Nephron progenitor cell (in vitro differentiated cells): ENCODE measurements at places on chromosomes 1 and 21.

DNA sequence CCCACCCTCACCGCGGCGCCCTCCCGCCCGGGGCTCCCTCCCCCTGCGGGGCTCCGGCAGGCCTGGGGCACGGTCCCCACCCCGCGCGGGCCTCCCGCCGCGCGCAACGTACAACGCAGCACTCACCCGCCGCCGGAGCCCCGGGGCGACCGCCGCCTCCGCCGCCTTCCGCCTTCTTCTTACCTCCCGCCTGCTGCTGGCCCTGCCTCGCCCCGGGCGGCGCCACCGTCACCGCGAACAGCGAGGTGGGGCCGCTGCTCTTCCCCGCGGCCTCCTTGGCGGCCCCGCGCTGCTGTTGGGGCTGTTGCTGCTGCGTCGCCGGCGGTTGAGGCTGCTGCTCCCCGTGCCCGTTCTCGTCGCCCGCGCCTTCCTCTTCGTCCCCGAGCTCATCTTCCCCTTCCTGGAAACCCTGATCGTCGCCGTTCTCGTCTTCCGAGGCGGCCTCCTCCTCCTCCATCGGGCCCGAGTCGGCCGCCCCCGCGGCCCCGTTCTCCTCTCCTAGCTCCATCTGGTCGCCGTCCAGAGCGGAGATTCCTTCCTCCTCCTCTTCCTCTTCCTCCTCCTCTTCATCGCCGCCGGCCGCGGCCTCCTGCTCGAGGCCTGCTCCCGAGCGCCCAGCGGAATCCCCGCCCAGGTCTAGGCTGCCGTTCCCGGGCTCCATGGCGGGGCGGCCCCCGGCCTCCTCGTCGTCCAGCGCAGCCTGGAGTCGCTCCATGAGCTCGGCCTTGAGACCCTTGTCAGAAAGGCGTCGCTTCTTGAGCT is 671 bp downstream of the HNRNPU start:
- no peak for DNase-seq
- peak overlapping the region; percentile 94 for H3K4me3 ChIP-seq
- H3K4me1 ChIP-seq: peaks cover 64% of the 10 kb centered on the region
- peaks cover 39% of the 10 kb centered on the region for H3K36me3 ChIP-seq
- no peaks in the 10 kb centered on the region for H3K27me3 ChIP-seq
- peak overlapping the region; percentile 98 for H3K27ac ChIP-seq

DNA sequence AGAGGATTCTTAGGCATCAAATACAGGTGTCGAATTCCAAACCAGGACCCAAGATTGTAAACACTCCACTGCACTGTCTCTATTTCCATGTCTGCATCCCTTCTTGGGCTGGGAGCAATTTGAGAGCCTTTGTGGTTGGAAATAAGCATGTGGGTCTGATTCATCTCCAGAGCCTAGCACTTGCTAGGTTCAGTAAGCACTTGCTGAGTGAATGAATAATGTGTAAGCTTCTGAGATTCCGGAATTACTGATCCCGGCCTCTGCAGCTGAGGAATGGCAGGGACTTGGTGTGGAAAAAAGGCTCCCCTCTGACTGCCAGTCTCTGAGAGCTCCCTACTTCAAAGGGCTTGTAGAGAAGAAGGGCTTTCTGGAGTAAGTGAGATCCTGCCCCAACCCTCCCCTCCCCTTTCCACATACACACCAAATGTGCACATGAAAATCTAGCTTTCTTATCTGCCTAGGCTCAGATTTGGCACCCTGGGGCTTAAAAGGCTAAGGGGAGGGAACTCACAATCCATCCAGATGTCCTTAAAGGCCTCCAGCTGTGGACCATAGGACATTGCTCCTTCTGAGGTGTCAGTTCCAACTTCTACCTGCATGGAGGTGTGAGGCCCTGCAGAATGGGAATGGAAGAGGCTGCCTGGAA is 39.6 kb upstream of the TRABD2B start:
- peaks cover 70% of the 10 kb centered on the region for H3K4me1 ChIP-seq
- H3K36me3 ChIP-seq: no peaks in the 10 kb centered on the region
- H3K27ac ChIP-seq: no peak overlapping the region
- no peak overlapping the region for H3K4me3 ChIP-seq

DNA sequence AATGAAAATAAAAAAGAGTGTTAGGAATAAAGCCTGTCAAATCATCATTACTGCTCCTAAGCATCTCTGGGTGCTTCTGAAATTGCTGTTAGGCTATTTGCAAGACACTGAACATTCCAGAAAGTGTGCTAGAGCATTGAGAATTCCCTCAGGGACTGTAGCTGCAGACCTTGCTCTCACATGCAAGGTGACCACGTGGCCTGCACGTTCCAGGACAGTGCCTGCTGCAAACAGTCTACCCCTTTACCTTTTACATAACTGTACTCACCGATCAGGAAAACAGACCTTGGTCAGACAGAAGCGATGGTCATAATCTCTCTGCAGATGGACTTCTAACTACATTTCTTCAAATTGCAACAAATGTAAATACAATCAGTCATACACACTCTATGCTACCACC is 164.5 kb downstream of the PSMG1 start:
- peaks cover 38% of the 10 kb centered on the region for H3K4me1 ChIP-seq
- H3K27ac ChIP-seq: no peak overlapping the region
- H3K4me3 ChIP-seq: no peak overlapping the region
- DNase-seq: no peak
- peaks cover 4% of the 10 kb centered on the region for H3K27me3 ChIP-seq
- H3K36me3 ChIP-seq: no peaks in the 10 kb centered on the region

DNA sequence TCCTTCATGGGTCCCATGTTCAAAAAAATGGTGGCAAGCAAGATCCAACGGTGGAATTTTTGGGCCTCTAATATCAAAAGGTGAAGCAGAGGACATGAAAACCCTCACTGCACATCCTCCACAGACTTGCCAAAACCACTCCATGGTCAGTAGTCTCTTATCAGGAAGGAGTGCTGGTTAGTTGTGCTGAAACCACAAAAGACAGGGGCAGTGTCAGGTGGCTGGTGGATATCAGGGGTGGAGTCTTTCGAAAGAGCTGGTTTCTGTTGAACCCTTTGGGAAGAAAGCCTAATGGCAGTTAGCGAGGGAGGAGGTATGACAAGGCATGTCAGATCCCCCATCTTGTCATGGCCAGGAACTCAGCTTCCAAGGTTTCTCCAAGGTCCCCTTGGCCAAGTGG is 395.9 kb upstream of the CAMK1G start:
- H3K4me1 ChIP-seq: peaks cover 10% of the 10 kb centered on the region
- H3K27me3 ChIP-seq: no peaks in the 10 kb centered on the region
- DNase-seq: no peak

DNA sequence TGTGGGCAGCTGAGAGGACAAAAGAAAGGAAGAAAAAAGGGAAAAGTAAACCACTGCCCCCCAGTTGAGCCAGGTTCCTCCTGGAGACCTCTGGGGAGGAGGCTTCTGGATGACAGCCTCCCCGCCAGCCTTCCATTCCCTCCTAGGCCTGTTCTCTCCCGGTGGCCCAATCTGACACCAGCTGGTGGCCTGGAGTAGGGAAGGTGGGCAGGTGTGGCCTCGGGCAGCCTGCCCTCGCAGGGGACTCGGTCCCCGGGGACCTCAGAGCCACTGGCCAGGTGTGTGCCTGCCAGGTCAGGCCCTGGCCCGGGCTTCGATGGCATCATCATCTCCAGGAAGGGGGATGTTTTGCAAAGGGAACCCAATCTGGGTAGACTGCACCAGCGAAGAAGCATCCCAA is 159.0 kb downstream of the CASZ1 start:
- peaks cover 61% of the 10 kb centered on the region for H3K27me3 ChIP-seq
- H3K36me3 ChIP-seq: no peaks in the 10 kb centered on the region
- peak overlapping the region; percentile 49 for H3K4me3 ChIP-seq
- DNase-seq: no peak

GRCh38 chr1:36571106-36571505 is 88.4 kb upstream of the CSF3R start:
- H3K27ac ChIP-seq: no peak overlapping the region
- H3K4me3 ChIP-seq: no peak overlapping the region
- H3K36me3 ChIP-seq: no peaks in the 10 kb centered on the region

DNA sequence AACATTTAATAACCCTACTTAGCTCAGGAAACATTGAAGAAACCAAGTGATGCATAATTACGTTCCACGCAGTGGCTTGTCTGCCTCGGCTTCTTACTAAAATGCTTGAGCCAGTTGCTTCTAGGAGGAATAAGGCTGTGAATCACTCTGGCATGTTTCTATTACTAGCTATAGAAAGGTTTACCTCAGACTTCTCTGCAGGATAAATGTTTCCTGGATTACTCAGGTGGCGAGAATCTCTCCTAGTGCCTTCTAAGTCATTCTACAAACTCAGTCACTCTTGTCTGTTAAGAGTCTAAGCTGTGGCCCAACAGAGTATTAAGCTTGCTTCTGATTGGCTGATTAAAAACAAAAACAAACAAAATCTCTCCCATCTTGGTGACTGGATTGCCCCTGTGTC is 92.0 kb upstream of the RALGPS2 start:
- no peak overlapping the region for H3K4me3 ChIP-seq
- H3K27ac ChIP-seq: no peak overlapping the region
- H3K27me3 ChIP-seq: no peaks in the 10 kb centered on the region
- H3K4me1 ChIP-seq: peaks cover 35% of the 10 kb centered on the region

- H3K4me3 ChIP-seq: peak overlapping the region; percentile 91
- H3K27me3 ChIP-seq: peaks cover 5% of the 10 kb centered on the region
- H3K27ac ChIP-seq: peak overlapping the region; percentile 85
Observed at GRCh38 chr1:174160109-174160473, 771 bp downstream of the RABGAP1L start.

GRCh38 chr21:42302794-42303193 is 12.4 kb downstream of the TFF3 start:
- H3K27ac ChIP-seq: no peak overlapping the region
- H3K4me3 ChIP-seq: no peak overlapping the region
- peaks cover 6% of the 10 kb centered on the region for H3K27me3 ChIP-seq
- no peak for DNase-seq
- no peaks in the 10 kb centered on the region for H3K36me3 ChIP-seq

GRCh38 chr1:3323021-3323795 is 131.3 kb upstream of the ARHGEF16 start:
- H3K36me3 ChIP-seq: no peaks in the 10 kb centered on the region
- peaks cover 15% of the 10 kb centered on the region for H3K27me3 ChIP-seq
- H3K27ac ChIP-seq: peak overlapping the region; percentile 77
- no peak for DNase-seq
- H3K4me3 ChIP-seq: peak overlapping the region; percentile 28

GRCh38 chr1:232213928-232214327 is 416.0 kb downstream of the SIPA1L2 start:
- no peaks in the 10 kb centered on the region for H3K27me3 ChIP-seq
- no peak for DNase-seq
- no peaks in the 10 kb centered on the region for H3K4me1 ChIP-seq
- H3K27ac ChIP-seq: no peak overlapping the region
- H3K36me3 ChIP-seq: no peaks in the 10 kb centered on the region

DNA sequence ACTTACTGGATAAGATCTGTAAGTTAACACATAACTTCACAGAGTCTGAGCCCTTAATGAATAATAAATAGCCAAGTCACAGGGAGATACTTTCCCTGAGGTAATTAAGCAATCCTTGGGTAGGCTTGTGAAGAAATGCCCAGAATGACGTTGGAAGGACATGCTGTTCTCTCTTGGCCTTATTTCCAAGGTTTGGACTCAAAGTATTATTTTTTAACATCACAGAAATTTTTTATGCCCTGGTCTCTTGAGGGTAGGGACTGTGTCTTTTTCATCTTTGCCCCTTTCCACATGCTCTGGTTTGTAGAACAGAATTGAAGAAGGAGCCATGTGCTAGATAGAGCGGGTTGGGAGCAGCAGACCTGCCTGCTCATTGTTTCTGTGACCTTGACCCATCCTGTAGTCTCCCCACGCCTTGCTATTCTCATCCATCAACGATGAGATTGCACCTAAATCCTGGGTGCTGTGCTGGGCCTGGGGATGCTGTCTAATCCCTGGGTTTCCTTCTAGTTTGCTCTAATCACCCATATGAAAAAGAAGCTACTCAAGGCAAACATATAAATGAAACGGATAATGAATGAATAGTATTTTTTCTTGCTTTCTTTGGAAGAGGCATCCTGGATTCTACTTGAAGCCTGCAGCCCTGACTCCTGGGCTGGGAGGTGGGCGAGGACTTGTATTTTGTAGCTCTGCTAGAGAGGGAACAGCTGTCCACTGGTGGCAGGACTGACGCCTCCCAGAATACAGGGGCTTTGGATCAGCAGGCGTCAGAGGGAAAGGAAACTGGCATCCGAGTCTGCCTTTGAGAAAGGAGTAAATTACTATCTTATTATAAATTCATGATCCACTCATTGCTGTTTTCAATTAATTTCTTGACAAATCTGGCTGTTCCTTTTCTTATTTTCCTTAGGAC is 17.5 kb upstream of the LAMTOR5 start:
- peaks cover 21% of the 10 kb centered on the region for H3K4me1 ChIP-seq
- H3K27ac ChIP-seq: no peak overlapping the region
- DNase-seq: no peak
- H3K27me3 ChIP-seq: peaks cover 1% of the 10 kb centered on the region
- no peaks in the 10 kb centered on the region for H3K36me3 ChIP-seq

- H3K36me3 ChIP-seq: peaks cover 24% of the 10 kb centered on the region
- peaks cover 64% of the 10 kb centered on the region for H3K4me1 ChIP-seq
- H3K27me3 ChIP-seq: no peaks in the 10 kb centered on the region
- H3K27ac ChIP-seq: peak overlapping the region; percentile 82
Observed at GRCh38 chr1:8427493-8427892, 109.6 kb downstream of the SLC45A1 start.

GRCh38 chr21:33268737-33269441 is 2.7 kb downstream of the IL10RB start:
- H3K27ac ChIP-seq: no peak overlapping the region
- DNase-seq: no peak

DNA sequence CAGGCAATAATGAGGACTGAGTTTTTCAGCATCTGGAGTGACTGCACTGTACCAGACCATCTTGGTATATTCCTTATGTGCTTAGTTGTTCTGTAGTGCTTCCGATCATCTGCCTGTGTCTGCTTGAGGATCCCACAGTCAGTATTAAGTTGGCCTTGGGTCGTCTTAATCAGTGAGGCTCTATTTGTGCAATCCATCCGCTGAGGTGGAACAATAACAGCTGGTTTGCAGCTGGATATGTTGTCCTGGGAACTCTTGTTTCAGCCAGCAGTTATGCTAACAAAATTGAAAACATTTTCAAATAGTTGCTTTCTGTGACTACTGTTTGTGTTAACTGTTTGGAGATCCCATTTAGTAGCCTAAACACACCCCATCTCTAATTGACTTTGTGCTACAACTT is 73.7 kb downstream of the LAMC1 start:
- no peak for DNase-seq
- peaks cover 12% of the 10 kb centered on the region for H3K36me3 ChIP-seq
- H3K4me3 ChIP-seq: no peak overlapping the region

DNA sequence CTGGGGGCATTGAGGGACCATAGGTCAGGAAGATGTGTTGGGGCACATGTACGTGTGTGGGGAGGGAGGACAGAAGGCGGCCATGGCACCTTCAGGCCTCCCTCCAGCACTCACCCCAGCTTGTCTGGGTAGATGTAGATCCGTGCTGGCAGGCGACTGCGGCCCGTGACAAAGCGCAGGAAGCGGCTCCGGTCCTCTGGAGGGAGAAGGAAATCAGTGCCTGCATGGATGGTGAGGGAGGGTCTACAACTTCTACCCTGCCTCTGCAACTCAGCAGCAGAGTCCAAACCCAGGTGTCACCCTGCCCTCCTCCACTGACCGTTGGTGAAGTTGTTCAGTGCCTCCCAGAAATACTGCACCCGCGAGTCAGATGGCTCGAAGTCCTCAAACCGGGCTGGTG is 7.4 kb downstream of the HECTD3 start:
- H3K27ac ChIP-seq: no peak overlapping the region
- peaks cover 9% of the 10 kb centered on the region for H3K36me3 ChIP-seq
- H3K27me3 ChIP-seq: no peaks in the 10 kb centered on the region
- no peak for DNase-seq
- H3K4me3 ChIP-seq: no peak overlapping the region

- no peaks in the 10 kb centered on the region for H3K4me1 ChIP-seq
- peak; percentile 27 for DNase-seq
- no peak overlapping the region for H3K4me3 ChIP-seq
- peaks cover 67% of the 10 kb centered on the region for H3K27me3 ChIP-seq
- no peaks in the 10 kb centered on the region for H3K36me3 ChIP-seq
Observed at GRCh38 chr1:18217398-18218043, 109.9 kb downstream of the IGSF21 start.
